ENCODE measurements at places on chromosomes 12 and 14. TPM values are rescaled to one million over a fixed set of nuclear protein-coding genes. Genes with fewer than 3 reads are reported as not detected.

DNA sequence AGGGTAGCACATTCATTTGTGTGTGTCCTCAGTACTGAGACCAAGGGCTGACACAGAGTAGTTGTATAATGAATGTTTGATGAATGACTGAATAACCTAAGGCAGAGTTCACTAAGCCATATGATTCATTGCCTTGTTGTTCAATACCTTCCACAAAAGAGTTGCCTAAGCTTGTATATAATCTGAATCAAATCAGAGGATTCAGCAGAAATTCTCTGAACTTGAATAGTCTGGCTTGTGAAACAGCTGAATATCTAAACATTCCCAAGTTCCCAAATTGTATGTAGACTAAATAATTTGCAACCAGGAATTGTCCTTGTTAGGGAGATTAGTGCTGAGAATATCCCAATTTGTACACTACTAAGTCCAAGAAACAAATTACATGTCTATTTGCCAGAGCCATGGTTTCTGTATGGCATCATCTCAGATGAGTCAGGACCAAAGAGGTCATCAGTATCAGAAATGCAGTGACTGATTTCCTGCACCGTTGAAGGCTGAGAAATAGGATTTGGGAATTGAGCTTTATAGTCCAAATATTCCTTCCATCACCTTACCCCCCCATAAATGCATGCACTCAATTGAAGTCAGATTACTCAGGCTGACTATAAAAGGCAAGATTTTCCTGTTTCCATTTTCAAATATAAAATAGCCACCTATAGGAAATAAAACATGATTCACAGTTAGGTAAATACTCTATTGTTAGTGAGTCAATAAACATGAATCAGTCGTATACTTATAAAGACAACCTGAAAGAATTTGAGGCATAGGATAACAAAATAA lies 168.7 kb downstream of the PHLDA1 start:
- peak overlapping the region; percentile 83 for H3K27ac ChIP-seq
- no peak overlapping the region for H3K4me3 ChIP-seq
- H3K36me3 ChIP-seq = no peaks in the 10 kb centered on the region
- H3K4me1 ChIP-seq = peaks cover 19% of the 10 kb centered on the region
- no peaks in the 10 kb centered on the region for H3K27me3 ChIP-seq
- peak; percentile 85 for DNase-seq

GRCh38 chr12:43349863-43350262 lies 202.1 kb downstream of the ADAMTS20 start:
- no peaks in the 10 kb centered on the region for H3K4me1 ChIP-seq
- peak; percentile 29 for DNase-seq

DNA sequence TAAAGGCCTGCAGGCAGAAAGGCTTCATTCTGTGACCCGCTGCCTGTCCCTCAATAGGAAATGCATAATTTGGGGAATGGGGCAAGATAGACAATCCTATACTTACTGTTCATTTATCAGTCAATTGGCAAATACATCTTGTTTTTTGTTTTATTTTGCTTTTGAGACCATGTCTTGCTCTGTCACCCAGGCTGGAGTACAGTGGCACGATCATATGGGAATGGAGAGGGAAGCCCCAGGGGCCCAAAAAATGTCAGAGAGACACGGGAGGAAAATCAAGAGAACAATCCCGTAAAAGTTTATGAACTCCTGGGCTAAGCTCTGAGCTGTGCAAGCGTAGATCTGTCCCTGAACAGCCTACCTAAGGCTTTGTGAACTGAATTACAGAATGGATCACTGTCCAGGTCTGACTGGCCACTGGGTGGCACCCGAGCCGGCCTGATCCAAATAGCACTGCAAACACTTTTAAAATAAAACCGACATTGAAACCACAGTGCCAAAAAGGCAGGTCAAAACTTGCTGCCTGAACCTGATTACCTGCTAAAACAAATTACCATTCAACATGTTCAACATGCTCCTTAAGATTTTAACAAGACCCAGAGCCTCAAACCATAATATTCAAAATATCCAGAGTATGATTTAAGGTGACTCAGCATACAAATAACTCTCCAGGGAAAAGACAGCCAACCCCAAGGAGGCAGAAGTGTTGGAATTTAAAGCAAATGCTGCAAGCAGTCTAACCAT lies 11.8 kb downstream of the COPS7A start:
- H3K27ac ChIP-seq = peak overlapping the region; percentile 14
- peak overlapping the region; percentile 34 for H3K4me3 ChIP-seq
- no peaks in the 10 kb centered on the region for H3K27me3 ChIP-seq
- peak; percentile 85 for DNase-seq

DNA sequence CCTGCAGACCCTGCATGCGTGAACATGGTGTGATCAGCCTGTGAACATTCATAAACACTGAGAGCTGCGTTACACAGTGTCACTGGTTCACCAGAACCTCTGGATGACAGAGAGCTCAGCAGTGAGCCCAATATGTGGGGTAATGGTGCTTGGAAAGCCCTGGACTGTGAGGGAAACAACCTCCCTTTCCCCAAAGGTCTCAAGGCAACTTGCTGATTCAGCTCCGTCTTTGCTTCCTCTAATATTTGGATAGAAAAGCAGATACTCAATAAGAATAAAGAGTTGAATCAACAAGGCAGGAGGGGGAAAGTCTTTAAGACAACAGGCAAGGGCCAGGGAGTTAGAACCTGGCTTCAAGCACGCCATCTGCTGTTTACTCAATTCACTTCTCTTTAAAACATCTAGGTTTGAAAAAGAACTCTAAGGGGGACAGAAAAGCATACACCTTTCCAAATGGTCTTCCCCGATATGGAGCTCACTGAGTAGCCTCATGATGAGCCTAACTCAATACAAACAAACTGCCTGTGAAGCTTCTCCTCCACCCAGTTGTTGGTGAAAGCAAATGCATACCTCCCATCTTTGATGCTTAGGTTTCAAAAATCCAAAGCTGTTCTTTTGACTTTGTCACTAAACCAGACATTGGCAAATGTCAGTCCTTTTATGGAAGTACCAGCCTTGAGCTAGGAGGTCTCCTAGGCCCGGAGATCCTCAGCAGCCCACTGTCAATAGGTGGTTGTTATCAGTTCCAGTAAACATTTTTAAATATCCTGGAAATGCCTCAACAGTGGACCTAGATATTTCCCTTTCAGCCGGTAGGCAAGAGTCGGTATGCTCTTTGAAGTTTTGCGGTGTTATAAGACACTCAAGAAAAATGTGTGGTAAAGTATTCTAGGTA lies 76.1 kb downstream of the SAMD4A start:
- no peak overlapping the region for H3K27ac ChIP-seq
- peak; percentile 24 for DNase-seq
- H3K27me3 ChIP-seq = no peaks in the 10 kb centered on the region

GRCh38 chr12:47223031-47223847 lies 143.5 kb upstream of the AMIGO2 start:
- no peak for DNase-seq
- H3K4me3 ChIP-seq = no peak overlapping the region
- peak overlapping the region; percentile 41 for H3K27ac ChIP-seq
- no peaks in the 10 kb centered on the region for H3K36me3 ChIP-seq
- H3K4me1 ChIP-seq = peaks cover 23% of the 10 kb centered on the region

Gene SLC5A8
- not detected for total RNA-seq

Gene KIF21A
- total RNA-seq = 53.8 TPM

Gene ESR2
- 0.29 TPM for total RNA-seq

Gene DCN
- total RNA-seq = 33.1 TPM

Gene RHOJ
- not detected for total RNA-seq
